ENCODE measurements at places on chromosomes 5 and 9. TPM values are rescaled to one million over a fixed set of nuclear protein-coding genes. Genes with fewer than 3 reads are reported as not detected.

- no peak overlapping the region for H3K4me3 ChIP-seq
- no peak overlapping the region for H3K27ac ChIP-seq
- peaks cover 40% of the 10 kb centered on the region for H3K36me3 ChIP-seq
- no peaks in the 10 kb centered on the region for H3K4me1 ChIP-seq
These were observed 78.4 kb downstream of the DROSHA start for GRCh38 chr5:31453522-31453921.

GRCh38 chr9:99907208-99907532, 716 bp downstream of the STX17 start:
- no peaks in the 10 kb centered on the region for H3K36me3 ChIP-seq
- H3K4me3 ChIP-seq, result peak overlapping the region; percentile 95
- peak overlapping the region; percentile 87 for H3K27ac ChIP-seq
- DNase-seq, result no peak
- no peaks in the 10 kb centered on the region for H3K27me3 ChIP-seq
- peaks cover 20% of the 10 kb centered on the region for H3K4me1 ChIP-seq

- no peak overlapping the region for H3K27ac ChIP-seq
- H3K4me1 ChIP-seq, result no peaks in the 10 kb centered on the region
- no peak overlapping the region for H3K4me3 ChIP-seq
- H3K36me3 ChIP-seq, result peaks cover 7% of the 10 kb centered on the region
- H3K27me3 ChIP-seq, result no peaks in the 10 kb centered on the region
These were observed 52.6 kb upstream of the TBC1D9B start for GRCh38 chr5:179960204-179960831.

GRCh38 chr5:115778417-115778816, 38.0 kb downstream of the CDO1 start:
- H3K27ac ChIP-seq, result no peak overlapping the region
- no peaks in the 10 kb centered on the region for H3K36me3 ChIP-seq
- no peak for DNase-seq
- no peaks in the 10 kb centered on the region for H3K4me1 ChIP-seq
- H3K4me3 ChIP-seq, result no peak overlapping the region
- H3K27me3 ChIP-seq, result peaks cover 17% of the 10 kb centered on the region

DNA sequence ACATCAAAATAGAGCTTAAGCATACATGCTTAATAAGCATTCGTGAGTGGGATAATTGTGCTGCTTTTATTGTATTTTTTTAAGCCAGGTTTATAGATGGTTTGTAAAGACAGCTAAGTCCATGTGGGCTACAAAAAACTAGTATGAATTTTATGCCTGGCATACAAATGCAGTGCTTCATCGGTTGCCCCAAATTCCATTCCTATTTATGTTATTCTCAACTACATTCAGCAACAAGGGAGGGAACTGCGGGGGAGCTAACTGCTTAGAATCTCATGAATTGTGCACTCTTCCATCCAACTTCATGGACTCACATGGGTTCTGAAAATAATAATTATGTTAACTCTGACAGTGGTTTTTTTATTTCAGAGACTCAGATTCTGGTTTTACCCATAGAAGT, 199.2 kb downstream of the FAM170A start:
- DNase-seq, result no peak
- no peaks in the 10 kb centered on the region for H3K36me3 ChIP-seq
- H3K27me3 ChIP-seq, result no peaks in the 10 kb centered on the region
- H3K4me3 ChIP-seq, result no peak overlapping the region
- H3K27ac ChIP-seq, result no peak overlapping the region
- H3K4me1 ChIP-seq, result no peaks in the 10 kb centered on the region

DNA sequence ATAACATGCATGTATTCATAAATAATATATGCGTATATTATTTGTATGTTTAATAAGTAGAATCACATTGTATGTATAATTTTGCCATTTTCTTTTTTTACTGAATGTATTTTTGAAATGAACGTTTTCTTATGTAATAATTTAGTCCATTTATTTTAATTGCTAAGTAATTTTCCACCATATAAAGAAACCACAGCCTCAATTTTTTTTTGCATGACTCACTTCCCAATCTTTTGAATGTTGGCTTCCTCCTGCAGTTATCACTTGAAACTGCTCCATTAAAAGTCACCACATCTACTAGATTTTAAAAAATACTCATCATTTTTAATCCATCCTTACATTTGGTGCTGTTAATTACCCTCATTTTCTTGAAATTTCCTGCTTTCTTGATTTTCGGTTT, 363.3 kb upstream of the MEF2C start:
- no peaks in the 10 kb centered on the region for H3K27me3 ChIP-seq
- H3K36me3 ChIP-seq, result no peaks in the 10 kb centered on the region
- DNase-seq, result no peak

GRCh38 chr9:107983762-107984161, 494.2 kb upstream of the KLF4 start:
- no peaks in the 10 kb centered on the region for H3K4me1 ChIP-seq
- H3K36me3 ChIP-seq, result no peaks in the 10 kb centered on the region
- H3K27ac ChIP-seq, result no peak overlapping the region
- H3K27me3 ChIP-seq, result no peaks in the 10 kb centered on the region

- H3K4me3 ChIP-seq, result peak overlapping the region; percentile 73
- H3K27ac ChIP-seq, result peak overlapping the region; percentile 94
- H3K27me3 ChIP-seq, result no peaks in the 10 kb centered on the region
These were observed 54.8 kb downstream of the IQGAP2 start for GRCh38 chr5:76457674-76458485.

GRCh38 chr5:153067869-153068268, 422.6 kb upstream of the GRIA1 start:
- H3K27ac ChIP-seq, result no peak overlapping the region
- H3K27me3 ChIP-seq, result no peaks in the 10 kb centered on the region
- no peak overlapping the region for H3K4me3 ChIP-seq
- H3K4me1 ChIP-seq, result no peaks in the 10 kb centered on the region
- H3K36me3 ChIP-seq, result no peaks in the 10 kb centered on the region

DNA sequence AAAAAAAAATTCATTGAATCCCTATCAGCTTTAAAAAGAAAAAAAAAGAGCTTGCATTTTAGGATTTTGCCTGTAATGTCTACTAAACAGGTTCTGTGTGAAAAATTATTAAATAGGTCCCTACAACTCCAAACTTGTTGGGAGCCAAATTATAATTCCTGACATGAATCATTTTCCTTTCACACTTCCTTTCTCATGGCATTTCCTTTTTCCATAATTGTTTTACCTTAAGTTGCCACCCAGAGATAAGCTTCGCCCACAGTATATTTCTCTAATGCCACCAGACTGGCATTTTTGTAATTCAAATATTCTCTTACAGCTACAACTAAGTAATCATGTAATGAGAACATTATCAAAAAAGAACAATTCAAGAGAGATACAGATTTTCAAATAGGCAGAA, 348.8 kb downstream of the EFNA5 start:
- H3K27ac ChIP-seq, result no peak overlapping the region
- peaks cover 5% of the 10 kb centered on the region for H3K27me3 ChIP-seq
- no peak overlapping the region for H3K4me3 ChIP-seq
- DNase-seq, result no peak
- no peaks in the 10 kb centered on the region for H3K4me1 ChIP-seq
- no peaks in the 10 kb centered on the region for H3K36me3 ChIP-seq

DNA sequence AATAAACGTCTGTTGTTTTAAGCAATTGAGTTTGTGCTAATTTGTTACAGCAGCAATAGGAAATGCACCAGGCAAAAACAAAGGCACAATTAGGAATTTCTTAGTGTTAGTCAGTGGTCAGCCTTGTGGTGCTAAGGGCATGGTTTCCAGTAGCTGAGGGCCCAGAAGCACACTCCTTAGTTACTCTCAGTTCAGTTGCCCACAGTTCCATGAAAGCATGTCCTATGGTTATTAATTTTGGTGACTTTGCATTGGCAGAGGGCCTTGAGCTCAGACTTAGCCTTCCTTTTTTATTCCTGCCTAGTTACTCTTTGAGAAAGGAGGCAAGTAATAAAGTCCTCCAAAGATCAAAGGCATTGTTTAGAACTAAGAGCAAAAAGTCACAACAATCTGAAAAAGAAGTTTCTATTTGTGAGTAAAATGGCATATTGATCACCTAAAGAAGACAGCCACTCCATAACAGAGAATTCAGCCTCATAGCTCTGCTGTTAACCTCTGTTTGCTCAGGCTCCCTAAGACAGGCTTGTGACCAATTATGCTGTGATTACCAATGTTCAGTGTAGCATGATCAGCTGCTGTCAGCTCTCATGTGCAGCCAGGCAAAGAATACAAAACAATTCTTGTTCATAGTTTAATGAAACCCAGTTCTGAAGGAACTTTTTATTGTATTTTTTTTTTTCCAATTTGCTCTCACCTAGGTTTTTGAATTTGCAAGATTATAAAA, 57.0 kb upstream of the MROH2B start:
- H3K27ac ChIP-seq, result no peak overlapping the region
- H3K36me3 ChIP-seq, result no peaks in the 10 kb centered on the region
- no peaks in the 10 kb centered on the region for H3K27me3 ChIP-seq
- no peak for DNase-seq
- H3K4me1 ChIP-seq, result no peaks in the 10 kb centered on the region

GRCh38 chr5:175847503-175847902, 23.9 kb upstream of the CPLX2 start:
- H3K4me3 ChIP-seq, result no peak overlapping the region
- H3K4me1 ChIP-seq, result no peaks in the 10 kb centered on the region
- no peaks in the 10 kb centered on the region for H3K36me3 ChIP-seq
- H3K27ac ChIP-seq, result no peak overlapping the region

- H3K4me1 ChIP-seq, result peaks cover 8% of the 10 kb centered on the region
- peak overlapping the region; percentile 48 for H3K27ac ChIP-seq
- H3K4me3 ChIP-seq, result peak overlapping the region; percentile 23
- no peaks in the 10 kb centered on the region for H3K27me3 ChIP-seq
- DNase-seq, result peak; percentile 65
These were observed 131.5 kb downstream of the AGTPBP1 start for GRCh38 chr9:85610074-85610860.

DNA sequence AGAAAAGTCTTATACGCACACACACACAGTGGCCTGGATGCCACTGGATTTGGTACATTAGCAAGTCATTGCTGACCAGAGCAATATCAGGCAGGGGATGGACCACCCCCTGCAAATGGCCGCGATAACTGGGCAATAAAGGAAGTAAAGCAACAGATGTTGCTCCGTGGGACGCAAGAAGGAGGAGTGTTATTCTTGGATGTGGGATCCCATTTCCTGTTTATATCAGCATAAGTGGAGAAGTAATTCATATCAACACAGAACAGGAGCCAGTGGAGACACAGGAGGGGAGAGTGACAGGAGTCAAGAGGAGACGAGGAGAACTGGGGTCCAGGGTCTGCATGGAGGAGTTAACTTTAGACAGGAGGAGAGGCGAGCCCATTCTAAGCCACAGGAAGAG, 18.4 kb downstream of the RUFY1 start:
- peaks cover 3% of the 10 kb centered on the region for H3K4me1 ChIP-seq
- no peak for DNase-seq
- H3K27me3 ChIP-seq, result no peaks in the 10 kb centered on the region
- H3K27ac ChIP-seq, result no peak overlapping the region

- peaks cover 25% of the 10 kb centered on the region for H3K4me1 ChIP-seq
- no peaks in the 10 kb centered on the region for H3K27me3 ChIP-seq
- no peak overlapping the region for H3K27ac ChIP-seq
- no peak for DNase-seq
- no peak overlapping the region for H3K4me3 ChIP-seq
These were observed 13.3 kb downstream of the PHF2 start for GRCh38 chr9:93589688-93590087.

- no peak overlapping the region for H3K27ac ChIP-seq
- no peaks in the 10 kb centered on the region for H3K36me3 ChIP-seq
- DNase-seq, result no peak
- no peaks in the 10 kb centered on the region for H3K4me1 ChIP-seq
These were observed 417.7 kb upstream of the CLINT1 start for GRCh38 chr5:158276692-158277091.

- H3K27ac ChIP-seq, result peak overlapping the region; percentile 51
- no peak for DNase-seq
- H3K4me3 ChIP-seq, result peak overlapping the region; percentile 57
- no peaks in the 10 kb centered on the region for H3K27me3 ChIP-seq
These were observed 21.9 kb downstream of the MACROH2A1 start for GRCh38 chr5:135376961-135377624.

GRCh38 chr9:32525709-32526030, 326 bp downstream of the RIGI start:
- no peak for DNase-seq
- peak overlapping the region; percentile 94 for H3K27ac ChIP-seq
- H3K4me3 ChIP-seq, result peak overlapping the region; percentile 90

- H3K27ac ChIP-seq, result no peak overlapping the region
- peaks cover 7% of the 10 kb centered on the region for H3K27me3 ChIP-seq
- no peak for DNase-seq
- H3K4me1 ChIP-seq, result no peaks in the 10 kb centered on the region
- no peak overlapping the region for H3K4me3 ChIP-seq
- no peaks in the 10 kb centered on the region for H3K36me3 ChIP-seq
These were observed 331.9 kb downstream of the ADAMTS6 start for GRCh38 chr5:65149827-65150226.

- H3K27ac ChIP-seq, result no peak overlapping the region
- no peaks in the 10 kb centered on the region for H3K36me3 ChIP-seq
- DNase-seq, result no peak
- no peaks in the 10 kb centered on the region for H3K4me1 ChIP-seq
- H3K4me3 ChIP-seq, result no peak overlapping the region
These were observed 117.8 kb downstream of the CCDC192 start for GRCh38 chr5:127820910-127821553.

DNA sequence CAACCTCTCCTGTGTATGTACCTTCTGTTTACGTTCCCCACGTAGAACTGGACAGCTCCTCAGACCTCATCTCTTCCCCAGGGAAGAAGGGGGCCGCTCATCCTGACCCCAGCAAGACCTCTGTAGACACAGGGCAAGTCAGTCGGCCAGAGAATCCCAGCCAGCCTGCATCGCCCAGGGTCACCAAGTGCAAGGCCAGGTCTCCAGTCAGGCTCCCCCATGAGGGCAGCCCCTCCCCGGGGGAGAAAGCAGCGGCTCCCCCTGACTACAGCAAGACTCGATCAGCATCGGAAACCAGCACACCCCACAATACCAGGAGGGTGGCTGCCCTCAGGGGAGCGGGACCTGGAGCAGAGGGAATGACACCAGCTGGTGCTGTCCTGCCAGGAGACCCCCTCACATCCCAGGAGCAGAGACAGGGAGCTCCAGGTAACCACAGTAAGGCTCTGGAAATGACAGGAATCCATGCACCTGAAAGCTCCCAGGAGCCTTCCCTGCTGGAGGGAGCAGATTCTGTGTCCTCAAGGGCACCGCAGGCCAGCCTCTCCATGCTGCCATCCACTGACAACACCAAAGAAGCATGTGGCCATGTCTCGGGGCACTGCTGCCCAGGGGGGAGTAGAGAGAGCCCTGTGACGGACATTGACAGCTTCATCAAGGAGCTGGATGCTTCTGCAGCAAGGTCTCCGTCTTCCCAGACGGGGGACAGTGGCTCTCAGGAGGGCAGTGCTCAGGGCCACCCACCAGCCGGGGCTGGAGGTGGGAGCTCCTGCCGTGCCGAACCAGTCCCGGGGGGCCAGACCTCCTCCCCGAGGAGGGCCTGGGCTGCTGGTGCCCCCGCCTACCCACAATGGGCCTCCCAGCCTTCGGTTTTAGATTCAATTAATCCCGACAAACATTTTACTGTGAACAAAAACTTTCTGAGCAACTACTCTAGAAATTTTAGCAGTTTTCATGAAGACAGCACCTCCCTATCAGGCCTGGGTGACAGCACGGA, 86.7 kb downstream of the GOLPH3 start:
- H3K36me3 ChIP-seq, result no peaks in the 10 kb centered on the region
- no peak for DNase-seq
- H3K27me3 ChIP-seq, result no peaks in the 10 kb centered on the region
- no peak overlapping the region for H3K27ac ChIP-seq

Gene ORM2
- total RNA-seq, result not detected

Gene SLC6A19
- not detected for total RNA-seq

Gene NUTM2F
- total RNA-seq, result not detected

Gene ATG10
- total RNA-seq, result 11.1 TPM

Gene TJP2
- total RNA-seq, result 5.1 TPM

Gene CFAP90
- total RNA-seq, result not detected

Gene LCN1
- total RNA-seq, result not detected
